ENCODE measurements at places on chromosomes 1 and 21.

DNA sequence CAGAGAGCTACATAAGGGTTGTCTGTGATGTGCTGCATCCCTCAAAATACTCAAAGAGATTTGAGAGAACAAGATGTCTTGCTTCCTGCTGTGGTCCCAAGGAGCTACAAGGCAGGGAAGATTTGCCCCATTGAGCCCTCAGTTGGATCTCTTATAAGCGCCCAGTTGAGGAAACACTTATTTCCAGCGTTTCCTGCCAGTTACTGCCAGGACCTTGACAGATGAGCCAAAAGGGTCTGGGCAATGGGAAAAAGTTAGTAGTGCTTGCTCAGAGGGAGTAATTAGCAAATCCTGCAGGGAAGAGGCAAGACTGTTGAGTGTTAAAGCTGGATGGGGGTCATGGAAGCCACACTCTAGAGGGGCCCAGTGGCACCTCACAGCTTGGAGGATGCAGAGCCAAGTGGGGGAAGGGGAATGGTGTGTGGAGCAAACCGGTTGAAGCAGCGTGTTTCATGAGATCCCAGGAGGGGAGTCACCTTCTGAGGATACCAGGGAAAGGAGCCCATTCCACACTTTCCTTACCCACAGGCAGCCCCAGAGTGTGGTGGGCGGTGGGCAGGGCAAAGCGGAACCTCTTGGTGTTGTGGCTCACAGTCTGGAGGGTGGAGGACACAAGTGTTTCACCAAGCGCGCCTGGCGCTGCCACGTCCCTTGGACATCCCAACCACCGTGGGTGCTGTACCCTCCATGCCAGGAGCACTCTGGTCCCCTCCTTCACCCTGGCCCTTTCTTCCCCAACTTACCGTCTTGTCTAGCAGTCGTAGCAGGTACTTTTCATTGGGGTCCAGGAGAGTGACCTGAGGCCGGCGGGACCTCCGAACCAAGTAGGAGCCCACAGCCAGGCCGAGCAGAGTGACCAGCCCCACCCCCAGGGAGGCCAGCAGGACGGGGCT lies 805 bp downstream of the CYB5R1 start:
- DNase-seq, result no peak

GRCh38 chr1:178118524-178118923 lies 24.6 kb downstream of the RASAL2 start:
- no peak for DNase-seq

DNA sequence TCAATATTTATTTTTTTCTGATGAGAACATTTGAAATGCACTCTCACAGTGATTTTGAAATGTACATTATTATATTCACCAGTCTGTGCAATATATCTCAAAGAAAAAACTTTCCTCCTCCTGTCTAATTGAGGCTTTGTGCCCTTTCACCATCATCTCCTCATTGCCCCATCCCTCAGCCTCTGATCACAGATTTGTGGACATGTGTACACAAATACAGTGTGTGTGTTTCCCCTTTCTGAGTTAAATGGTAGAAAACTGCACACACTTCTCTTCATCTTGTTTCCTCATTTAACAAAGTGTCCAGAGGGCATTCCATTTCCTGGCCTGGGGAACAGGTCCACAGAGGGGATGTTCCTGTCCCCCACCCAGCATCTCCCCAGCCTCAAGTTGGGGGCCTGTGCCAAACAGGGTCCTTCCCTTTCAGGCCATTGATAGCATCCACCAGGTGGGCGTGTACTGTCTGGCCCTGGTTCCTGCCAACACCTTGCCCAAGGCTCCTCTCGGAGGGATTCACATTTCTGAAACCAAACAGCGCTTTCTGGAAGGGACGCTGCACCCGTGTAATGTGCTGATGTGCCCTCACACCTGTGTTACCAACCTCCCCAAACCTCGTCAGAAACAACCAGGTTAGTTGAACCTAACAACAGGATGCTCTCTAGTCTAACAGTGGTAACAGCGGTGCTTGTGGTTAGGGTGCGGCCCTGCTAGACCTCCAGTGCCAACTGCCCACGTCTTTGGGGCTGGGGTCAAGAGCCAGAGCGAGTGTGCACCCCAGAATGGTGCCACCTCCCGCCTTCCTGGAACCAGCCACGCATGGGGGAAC lies 54.6 kb downstream of the S100B start:
- DNase-seq, result no peak

- DNase-seq, result no peak
These were observed 668.4 kb downstream of the KCNT2 start for GRCh38 chr1:195939844-195940243.

DNA sequence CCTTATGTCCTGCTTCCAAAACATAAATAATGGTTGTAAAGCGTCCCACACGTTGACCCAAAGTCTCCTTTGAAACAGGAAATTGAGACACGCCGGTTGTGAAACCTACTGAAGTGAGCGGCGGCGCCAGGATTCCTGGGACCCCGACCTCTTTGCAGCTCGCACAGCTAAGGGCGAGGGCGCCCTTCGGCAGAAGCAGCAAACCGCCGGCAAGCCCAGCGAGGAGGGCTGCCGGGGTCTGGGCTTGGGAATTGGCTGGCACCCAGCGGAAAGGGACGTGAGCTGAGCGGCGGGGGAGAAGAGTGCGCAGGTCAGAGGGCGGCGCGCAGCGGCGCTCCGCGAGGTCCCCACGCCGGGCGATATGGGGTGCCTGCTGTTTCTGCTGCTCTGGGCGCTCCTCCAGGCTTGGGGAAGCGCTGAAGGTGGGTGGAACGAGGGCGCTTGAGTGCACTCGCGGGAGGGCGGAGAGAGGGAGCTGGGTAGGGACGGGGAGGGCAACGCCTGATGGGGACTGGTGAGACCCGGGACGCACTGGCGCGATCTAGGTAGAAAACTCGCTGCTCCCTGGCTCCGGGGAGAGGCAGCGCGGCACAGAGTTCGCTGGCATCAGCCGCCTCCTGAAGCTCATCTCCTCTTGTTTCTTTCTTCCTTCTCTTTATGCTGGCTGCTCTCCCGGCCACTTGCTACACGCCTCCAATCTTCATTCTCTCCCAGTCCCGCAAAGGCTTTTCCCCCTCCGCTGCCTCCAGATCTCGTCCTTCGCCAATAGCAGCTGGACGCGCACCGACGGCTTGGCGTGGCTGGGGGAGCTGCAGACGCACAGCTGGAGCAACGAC lies at the start of gene CD1D:
Gene CD1D, plus strand, starts transcription at position 155 of the 836 bp plus-strand sequence. Its CDS starts 207 bp downstream, at position 362.
- no peak for DNase-seq

- DNase-seq, result no peak
These were observed 402.2 kb downstream of the SMYD3 start for GRCh38 chr1:246104927-246105326.

DNA sequence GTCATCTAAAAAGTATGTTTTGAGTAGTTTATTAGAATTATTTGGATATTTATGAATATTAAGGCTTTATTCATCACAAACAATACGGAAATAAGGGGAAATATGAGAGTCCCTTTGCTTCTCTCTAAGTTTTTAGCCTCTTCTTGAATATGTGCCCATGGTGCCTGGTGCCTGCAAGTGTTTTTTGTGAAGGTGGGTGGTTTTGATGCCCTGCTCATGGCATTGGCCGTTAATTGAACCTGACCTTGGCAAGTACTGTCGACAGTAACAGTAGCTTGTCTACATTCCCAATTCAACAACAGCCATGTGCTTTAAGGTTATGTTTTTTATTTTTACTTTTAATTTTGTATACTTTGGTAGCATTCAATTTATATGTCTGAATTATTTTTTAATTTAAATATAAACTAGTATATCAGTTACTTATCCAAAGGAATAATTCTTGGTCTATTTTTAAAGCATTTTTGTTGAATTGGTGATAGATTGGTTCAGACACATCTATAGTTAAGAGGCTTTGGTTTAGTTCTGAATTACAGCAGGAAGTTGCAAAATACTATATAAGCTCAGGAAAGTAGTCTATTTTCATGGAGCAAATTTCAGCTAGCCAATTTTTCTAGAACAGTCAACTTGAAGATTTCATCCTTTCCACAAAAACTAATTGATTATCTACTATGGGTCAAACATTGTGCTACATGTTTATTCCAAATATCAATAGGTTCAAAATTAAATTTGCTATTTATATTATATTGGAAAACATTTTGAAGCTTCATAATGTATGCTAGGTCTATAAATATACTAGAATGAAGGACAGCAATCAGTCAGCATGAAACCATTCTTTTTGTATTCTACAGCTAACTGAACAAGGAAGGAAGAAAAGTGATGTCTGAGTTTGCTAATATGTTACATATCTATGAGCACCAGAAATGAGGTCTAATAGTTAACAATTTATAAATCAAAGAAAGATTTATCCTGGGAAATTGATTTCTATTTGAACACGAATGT lies 184.4 kb downstream of the MRPL39 start:
- no peak for DNase-seq

DNA sequence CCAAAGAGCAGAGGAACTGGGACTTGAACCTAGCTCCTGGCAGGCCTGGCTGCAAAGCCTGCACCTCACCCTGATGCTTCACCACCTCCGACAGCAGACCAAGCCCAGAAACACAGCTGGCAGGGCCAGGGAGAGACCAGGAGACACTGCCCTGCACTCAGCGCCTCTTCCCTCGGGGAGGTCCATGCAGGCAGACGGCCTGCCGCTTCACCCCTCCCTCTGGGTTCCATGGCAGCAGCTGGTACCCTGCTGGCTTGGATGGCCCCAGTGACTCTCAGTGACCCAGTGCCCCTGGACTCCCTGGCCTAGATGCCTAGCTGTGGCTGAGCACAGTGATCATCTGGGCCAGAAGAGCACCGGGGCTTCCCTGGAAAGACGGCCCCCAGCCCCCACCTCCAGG lies 65.3 kb upstream of the TARDBP start:
- no peak for DNase-seq

DNA sequence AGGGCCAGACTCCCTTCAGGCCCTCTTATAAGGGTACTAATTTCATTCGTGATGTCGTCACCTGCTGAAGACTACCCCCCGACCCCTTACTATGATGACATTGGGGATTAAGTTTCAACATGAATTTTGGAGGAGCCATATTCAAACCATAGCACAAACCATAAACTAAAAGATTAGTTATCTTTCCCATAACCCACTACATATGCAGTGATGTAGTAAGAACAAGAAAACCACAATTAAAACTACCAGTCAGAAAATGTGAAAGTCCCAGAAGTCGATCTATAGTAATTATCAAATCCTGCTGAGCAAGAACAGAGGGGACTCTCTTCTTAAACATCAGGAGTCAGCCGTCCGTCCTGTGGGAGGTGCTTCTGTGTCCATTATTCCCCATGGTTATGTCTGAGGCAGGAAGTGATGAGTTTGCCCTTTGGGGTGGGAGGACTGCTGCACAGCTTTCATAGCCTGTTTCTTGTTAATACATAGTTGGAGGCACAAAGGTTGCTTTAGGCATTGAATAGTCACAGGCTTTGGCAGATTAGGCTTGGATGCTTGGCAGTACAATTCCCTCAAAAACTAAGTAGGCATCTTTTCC lies 35.9 kb upstream of the PTGFRN start:
- no peak for DNase-seq

GRCh38 chr1:9505143-9505542 lies 34.1 kb upstream of the SLC25A33 start:
- DNase-seq, result no peak

- no peak for DNase-seq
These were observed 1031.5 kb upstream of the ADGRL2 start for GRCh38 chr1:80769208-80769750.

DNA sequence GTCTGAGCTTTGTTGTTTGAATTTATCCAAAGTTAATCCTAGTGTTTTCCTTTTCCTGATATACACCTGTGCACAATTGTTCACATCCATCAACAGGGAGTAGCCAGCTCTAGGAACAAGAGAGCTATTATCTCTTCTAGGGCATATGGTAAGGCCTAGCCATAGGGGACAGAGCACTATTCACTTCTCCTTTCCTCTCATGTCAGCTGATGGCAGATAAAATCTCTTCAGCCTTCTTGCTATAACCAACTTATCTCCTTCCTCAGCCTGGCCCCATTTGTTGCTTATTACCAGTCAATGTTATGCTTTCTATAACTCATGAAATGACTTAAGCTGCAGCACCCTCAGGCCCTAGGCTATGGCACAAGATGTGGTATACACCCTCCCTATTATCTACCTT lies 38.9 kb downstream of the PATJ start:
- DNase-seq, result no peak

- DNase-seq, result peak; percentile 80
These were observed 37.0 kb upstream of the RXRG start for GRCh38 chr1:165481820-165482532.

- DNase-seq, result no peak
These were observed 74.1 kb downstream of the AJAP1 start for GRCh38 chr1:4728319-4729089.

GRCh38 chr1:215114154-215114933 lies 31.8 kb downstream of the KCNK2 start:
- peak; percentile 79 for DNase-seq

GRCh38 chr1:213094446-213094845 lies 43.4 kb downstream of the RPS6KC1 start:
- DNase-seq, result no peak

DNA sequence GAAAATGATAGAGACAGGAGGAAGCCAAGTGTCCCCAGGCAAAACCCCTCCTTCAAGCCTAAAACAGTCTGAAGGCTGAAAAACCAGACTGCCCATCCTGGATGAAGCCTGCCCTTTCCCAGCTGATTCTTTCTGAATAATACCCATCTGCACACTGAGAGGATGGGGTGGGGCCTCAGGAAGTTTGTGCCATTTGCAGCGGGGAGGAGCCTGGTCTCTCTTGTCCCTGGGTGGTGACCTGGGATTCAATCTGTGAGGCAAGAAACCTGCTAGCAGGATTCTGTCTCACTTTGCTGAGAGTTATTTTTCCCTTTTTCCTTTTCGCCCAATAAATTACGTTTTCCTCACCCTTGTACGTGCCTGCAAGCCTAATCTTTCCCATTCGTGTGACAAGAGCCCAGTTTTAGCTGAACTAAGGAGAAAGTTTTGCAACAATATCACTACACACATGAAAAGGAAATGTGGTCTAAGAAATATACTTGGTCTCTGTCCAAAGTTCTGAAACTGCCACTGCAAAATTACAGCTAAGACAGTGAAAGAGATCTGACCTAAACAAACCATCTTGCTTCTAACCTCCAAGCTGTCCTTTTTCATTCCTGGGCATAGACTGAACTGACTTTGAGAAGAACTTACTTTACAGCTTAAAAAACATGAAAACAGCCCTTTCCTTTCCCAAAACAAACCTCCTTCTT lies 105.0 kb downstream of the COP1 start:
- DNase-seq, result no peak

- no peak for DNase-seq
These were observed 6.9 kb downstream of the ACKR1 start for GRCh38 chr1:159211331-159212136.

DNA sequence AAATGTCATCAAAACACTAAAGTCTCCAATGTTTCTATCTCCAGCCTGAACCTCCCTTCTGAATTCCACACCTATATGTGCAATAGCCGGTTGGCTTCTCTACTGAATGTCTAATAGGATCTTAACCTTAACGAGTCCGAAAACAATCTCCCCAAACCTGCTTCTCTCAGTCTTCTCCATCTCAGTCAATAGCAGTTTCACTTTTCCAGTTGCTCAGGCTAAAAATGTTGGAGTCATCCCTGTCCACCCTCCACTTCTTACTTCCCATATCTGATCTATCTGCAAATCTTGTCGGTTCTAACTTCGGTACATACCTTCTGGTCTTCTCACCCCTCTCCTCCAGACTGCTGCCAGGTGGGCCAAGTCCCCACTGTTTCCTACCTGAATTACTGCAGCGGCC lies 25.5 kb upstream of the CITED4 start:
- no peak for DNase-seq

GRCh38 chr21:44991538-44992483 lies 52.0 kb downstream of the SLX9 start:
- DNase-seq, result no peak
